ENCODE measurements at places on chromosomes 5 and 9.
A peak's percentile ranks its signal among the peaks of the same experiment; 100 is the strongest.

DNA sequence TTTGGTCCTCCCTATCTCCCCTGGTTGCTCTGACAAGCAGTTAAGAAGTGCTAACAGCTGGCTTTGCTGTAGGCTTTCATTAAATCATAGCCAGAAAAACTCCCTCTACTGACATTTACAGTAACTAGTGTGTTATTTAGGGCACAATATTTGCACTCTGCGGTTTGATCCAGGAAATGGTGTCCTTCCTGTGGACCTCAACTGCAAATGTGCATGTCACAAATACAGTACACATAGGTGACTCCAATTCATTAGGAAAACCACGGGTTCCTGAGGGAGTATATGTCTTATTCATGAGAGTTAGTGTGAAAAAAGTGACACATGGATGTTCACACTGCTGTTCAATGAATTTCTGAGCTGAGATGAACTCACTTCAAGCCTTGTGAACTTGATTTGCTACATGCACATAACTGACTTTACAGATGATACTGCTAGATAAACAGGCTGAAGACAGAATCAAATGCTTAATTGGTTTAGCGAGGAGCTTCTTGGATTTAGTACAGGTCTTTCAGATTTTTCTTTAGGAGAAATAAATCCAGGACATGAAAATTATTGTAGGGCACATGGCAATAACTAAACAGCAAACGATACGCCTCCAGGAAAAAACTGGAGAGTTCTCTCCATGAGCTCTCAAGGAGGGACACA is 281.5 kb downstream of the EFNA5 start:
- DNase-seq: no peak

GRCh38 chr9:95409650-95410426 is 92.3 kb upstream of the FANCC start:
- no peak for DNase-seq

GRCh38 chr5:9362600-9362999 is 183.3 kb downstream of the SEMA5A start:
- DNase-seq: no peak

- no peak for DNase-seq
Measured at GRCh38 chr5:77258652-77259051, 48.2 kb downstream of the PDE8B start.

DNA sequence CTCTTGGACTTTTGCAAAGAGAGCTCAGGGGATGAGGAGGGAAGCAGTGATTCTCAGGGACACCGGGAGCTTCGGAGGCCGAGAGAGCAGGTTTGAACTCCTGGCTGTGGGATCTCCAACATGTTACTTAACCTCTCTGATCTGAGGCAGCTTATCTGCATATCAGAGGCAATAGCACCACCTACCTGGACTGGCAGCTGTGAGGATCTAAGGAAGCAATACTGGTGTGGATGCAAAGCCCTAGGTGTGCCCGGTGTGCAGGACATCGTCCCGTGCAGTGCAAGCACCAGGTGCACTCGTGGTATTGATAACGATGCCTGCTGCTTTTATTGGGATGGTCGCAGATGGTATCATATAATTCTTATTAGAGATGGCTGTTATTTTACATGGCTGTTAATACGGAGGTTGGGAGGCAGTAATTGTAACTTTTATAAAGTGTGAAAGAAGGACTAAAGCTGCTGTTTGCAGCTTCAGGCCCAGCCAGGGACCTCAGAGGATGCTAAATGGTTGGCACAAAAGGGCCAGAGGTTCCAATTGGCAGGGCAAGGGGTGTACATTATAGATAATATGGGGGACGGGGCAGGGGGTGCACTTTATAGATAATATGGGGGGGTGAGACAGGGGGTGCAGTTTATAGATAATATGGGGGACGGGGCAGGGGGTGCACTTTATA is 14.9 kb downstream of the COL5A1 start:
- no peak for DNase-seq

DNA sequence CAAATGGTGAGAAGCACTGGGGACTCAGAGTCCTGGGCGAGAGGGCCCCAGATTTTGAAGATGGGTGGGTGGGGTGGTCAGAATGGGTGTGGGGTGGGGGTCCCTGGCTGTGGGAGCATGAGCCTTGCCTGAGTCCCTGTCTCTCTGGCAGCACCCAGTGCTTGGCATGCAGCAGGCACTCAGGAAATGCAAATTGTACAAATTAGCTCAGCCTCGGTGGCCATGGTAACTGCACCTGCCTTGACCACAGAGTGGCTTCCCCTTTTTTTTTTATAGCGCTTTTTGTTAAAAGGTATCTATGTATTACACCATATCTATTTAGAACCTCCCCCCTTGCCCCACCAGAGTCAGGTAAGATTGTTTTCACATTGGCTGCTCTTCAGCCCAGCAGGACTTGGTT is 19.2 kb upstream of the PITX1 start:
- DNase-seq: no peak

DNA sequence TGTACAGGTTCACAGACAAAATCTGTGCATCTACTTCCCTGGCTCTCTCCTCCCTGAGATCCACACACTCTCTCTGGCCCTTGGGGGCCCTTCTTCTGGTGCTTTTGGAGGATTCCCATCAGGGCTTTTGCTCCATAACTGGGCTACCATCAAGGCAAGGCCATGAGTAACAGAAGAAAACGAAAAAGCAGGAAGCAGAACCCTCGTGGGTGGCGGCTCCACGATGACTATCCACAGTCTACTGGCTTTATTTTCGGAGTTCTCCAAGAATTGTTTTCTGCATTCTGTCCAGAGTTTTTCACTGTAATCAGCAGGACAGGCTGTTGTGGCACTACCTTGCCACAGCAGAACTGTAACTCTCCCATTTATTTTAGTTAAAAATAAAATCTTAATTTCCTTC is 19.9 kb downstream of the PNPLA7 start:
- no peak for DNase-seq

DNA sequence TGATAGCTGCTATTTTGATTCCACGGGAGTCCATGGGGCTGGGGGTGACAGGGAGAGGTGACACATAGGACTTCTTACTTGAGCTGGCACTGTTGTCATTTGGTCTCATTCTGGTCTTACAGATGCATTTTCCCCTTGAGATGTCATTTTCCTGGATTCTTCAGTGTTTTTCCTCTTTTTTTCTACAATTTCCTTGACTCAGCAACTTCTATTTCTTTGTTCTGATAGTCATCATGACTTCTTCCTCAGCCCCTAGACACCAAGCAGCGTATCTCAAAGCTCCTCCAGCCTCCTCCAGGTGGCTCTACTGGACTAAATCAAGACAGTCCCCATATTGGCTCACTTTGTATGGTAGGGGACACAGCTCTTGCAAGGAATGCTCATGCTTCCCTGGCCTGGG is 16.5 kb downstream of the LVRN start:
- no peak for DNase-seq

DNA sequence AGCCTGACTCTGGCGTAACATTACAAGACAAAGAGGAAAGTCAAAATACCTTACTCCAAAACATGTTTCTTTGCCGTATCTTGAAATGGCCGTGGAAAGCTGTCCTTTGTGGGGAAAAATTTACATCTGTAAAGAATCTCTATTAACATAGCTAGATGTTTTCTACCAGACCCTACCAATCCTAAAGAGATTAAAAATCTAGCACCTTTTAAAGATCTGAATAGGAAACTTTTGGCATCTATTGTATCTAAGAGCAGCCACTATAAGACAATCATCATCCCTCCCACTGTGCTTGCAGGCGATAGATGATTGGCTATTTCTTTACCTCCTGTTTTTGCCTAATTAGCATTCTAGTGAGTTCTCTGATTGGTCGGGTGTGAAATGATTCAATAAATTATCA is 82.5 kb upstream of the SNCAIP start:
- DNase-seq: no peak

GRCh38 chr5:142627383-142628217 is 58.3 kb downstream of the FGF1 start:
- no peak for DNase-seq

- peak; percentile 74 for DNase-seq
Measured at GRCh38 chr5:180831139-180832093, 28.8 kb upstream of the MGAT1 start.

GRCh38 chr9:69223605-69224004 is 49.5 kb downstream of the TJP2 start:
- no peak for DNase-seq

GRCh38 chr5:143338658-143339366 is 64.7 kb downstream of the NR3C1 start:
- DNase-seq: no peak

- DNase-seq: no peak
Measured at GRCh38 chr5:113060408-113061025, 83.9 kb downstream of the DCP2 start.

- no peak for DNase-seq
Measured at GRCh38 chr5:39485079-39485478, 60.3 kb upstream of the DAB2 start.

GRCh38 chr9:81182431-81182830 is 506.9 kb downstream of the TLE1 start:
- no peak for DNase-seq

GRCh38 chr5:172849606-172850453 is 15.8 kb downstream of the ERGIC1 start:
- no peak for DNase-seq

DNA sequence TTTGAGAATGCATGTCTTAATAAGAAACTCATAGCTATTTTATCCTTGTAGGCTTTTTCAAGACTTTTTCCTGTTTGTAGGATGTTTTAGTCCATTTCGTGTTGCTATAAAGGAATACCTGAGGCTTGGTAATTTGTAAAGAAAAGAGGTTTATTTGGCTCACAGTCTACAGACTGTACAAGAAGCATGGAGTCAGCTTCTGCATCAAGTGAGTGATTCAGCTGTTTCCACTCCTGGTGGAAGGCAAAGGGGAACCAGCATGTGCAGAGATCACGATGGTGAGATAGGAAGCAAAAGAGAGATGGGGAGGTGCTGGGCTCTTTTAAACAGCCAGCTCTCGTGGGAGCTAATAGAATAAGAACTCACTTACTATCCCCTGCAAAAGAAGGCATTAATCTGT is 177.3 kb downstream of the ALDH1A1 start:
- DNase-seq: no peak

- DNase-seq: no peak
Measured at GRCh38 chr9:125739436-125739835, 7.7 kb upstream of the PBX3 start.

- DNase-seq: no peak
Measured at GRCh38 chr5:138233280-138233679, 20.2 kb upstream of the CDC23 start.

DNA sequence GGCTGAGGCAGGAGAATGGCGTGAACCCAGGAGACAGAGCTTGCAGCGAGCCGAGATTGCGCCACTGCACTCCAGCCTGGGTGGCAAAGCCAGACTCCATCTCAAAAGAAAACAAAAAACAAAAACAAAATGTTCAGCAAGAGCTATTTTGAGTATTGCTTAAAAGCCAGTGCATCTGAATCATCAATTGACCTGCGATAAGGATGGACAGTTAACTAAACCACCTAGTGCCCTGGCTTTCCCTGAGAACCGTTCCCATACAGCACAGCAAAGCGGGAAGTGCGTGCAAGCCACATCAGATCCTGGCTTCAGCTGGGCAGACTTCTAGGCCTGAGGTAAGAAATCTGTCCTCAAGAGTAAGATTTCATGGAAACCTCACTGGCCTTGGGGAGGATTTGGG is 2.7 kb downstream of the DYNC2I2 start:
- no peak for DNase-seq

All from stimulated activated CD8-positive, alpha-beta memory T cell treated with anti-CD3 and anti-CD28 coated beads, Interleukin-7, amount 100 ng/mL, for 48 hours (primary cell).